Bronchial epithelial cell (primary cell): ENCODE measurements at places on chromosomes 13 and 19.

DNA sequence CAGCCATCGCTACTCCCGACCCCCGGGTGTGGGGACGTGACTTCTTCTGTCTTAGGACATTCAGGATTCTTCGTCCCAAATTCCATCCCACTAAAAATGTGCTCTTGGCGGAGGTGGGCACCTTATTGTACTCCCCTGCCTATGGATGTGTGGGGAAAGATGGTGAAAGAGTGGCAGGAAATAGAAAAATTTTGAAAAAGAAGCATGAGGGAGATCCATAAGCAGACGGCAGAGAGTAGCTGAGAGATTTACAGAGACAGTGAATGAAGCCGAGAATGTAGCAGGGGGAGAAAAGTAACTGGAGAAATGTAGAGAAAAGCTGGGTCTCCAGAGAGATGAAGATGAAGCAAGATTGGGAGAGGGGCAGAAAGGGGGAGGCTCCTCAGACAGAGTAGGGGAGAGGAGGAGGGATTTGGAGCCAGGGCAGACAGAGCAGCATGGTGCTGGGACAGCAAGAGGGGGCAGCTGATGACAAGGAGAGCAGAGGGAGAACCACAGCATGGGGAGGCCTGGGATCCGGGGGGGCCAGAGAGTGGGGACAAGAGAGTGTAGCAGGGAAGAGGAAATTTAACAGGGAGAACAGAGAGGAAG lies 843 bp downstream of the ZNF610 start:
- DNase-seq, result no peak

GRCh38 chr13:112105244-112105681 lies 38.3 kb downstream of the SOX1 start:
- no peak for DNase-seq

DNA sequence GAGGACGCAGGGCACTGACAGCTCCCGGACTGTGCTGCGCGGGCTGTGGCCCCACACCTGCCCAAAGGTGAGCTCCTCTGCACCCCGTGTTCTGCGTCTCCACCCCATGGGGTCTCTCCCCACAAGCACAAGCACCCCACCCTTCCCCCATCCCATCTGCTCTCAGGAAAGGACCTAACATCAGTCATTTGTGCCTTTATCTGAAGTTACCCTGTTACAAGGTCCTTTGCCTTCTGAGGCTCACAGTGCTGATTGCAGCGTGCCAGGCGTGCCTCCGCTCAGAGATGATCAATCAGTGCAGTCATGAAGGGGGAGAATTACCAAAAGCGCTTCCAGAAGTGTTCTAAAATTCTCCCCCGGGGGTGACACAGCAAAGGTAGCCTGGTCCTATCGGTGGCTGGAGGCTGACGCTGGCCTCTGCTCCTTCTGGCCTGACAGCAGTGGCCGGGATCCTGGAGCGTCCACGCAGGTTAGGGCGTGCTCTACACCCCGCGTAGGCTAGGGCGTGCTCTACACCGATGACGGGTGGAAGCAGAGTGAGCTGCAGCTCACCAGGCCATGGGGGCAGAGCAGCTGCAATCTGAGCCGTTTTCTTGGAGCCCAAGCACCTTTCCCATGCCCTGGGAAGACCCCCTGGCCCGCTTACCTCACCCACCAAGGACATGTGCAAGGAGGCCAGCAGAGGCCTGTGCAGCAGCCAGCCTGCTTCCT lies 84.7 kb upstream of the TM9SF2 start:
- no peak for DNase-seq

DNA sequence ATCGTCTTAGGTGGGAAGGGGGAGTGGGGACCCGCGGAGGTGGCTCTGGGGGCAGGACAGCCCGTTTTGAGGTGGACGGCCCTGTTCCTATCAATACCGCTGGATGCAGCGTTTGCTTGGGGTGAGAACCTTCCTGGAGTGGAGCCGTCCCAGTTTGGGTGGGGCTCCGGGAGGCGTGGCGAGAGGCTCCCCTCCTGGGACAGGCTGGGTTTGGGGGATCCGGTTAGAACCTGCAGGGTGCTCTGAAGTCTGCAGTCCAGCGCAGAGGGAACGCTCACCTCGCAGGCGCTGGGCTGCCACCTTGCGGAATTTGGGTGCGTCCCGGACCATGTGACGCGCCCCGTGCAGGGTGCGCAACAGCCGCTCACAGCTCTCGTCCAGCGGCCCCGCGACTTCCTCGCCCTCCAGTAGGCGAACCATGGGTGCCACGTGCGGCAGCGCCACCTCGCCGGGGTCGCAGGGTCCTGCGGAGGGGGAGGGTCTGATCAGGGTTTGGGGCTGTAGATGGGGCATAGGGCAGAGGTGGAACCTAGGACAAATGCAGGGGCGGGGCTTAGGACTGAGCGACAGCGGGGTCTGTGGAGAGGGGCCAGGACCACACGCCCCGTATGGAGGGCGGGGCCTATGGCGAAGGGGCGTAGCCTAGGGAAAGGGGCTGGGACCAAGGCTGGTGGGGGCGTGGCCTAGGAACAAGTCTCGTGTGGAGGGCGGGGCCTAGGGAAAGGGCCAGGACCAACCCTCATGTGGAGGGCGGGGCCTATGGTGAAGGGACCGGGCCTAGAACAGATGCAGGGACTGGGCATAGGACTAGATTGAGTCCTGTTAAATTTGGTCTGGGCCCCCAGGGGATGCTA lies 13.8 kb downstream of the SH2D3A start:
- DNase-seq, result peak; percentile 57

DNA sequence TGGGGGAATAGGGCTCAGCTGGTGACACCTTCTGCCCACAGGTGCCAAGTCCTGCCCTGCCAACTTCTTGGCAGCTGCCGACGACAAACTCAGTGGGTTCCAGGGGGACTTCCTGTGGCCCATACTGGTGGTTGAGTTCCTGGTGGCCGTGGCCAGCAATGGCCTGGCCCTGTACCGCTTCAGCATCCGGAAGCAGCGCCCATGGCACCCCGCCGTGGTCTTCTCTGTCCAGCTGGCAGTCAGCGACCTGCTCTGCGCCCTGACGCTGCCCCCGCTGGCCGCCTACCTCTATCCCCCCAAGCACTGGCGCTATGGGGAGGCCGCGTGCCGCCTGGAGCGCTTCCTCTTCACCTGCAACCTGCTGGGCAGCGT lies 2.1 kb downstream of the P2RY11 start:
- no peak for DNase-seq

GRCh38 chr19:6521718-6522646 lies 8.8 kb upstream of the TNFSF9 start:
- no peak for DNase-seq

GRCh38 chr13:21320642-21321034 lies 138.5 kb downstream of the ZDHHC20 start:
- no peak for DNase-seq

DNA sequence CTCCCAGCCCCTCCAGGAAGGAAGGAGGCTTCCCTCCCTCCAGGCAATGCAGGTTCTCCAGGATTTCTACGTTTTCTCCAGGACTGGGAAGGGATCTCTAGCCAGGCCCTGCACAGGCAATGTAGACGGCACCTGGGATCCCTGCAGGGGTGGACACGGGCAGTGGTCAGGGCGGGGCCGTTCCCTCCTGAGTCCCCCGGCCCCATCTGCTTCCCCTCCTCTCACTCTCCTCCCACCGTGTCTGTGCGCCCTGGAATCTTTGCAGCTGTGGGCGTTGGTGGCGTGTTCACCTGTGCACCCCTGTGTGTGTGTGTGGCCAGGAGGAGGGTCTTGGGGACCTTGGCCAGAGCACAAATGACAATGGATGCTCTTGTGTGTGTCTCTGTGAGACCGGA lies 10.0 kb downstream of the NRTN start:
- DNase-seq, result no peak

DNA sequence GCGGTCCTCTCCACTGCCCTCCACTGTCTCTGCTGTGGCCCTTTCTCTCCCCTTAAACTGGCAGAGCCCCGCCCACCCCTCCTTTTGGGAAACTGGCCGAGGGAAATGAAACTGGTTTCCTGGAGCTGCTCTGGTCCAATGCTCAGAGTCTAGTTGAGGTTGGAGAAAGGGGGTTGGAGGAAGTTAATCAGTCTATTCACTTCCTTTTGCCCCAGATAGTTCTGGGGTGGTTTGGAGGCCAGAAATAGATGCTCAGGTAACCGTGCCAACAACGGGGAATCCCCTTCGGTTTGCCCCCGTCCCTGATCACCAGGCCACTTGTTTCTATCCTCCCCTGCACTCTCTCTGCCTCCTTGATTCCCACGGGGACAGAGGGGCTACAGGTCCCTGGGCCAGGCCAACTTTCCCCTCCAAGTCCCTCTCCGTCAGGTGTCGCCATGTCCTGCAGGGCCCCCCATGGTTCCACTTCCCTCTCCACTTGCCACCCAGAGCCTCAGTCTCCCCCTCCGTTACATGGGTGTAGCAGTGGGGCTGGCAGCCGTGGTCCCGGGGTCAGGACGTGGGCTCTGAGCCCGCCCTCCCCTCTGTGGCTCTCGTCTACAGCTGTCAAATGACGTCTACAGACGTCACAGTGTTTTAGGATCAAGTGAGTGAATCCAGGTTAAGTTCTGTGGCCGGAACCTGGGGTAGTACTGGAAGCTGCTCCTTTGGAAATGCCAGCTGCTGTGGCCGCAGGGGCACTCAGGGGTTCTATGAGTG lies at the start of gene IL4I1:
IL4I1 (minus strand) TSS at position 25 of the 759 bp plus-strand sequence. CDS start 727 bp downstream, outside the sequence.
- DNase-seq, result no peak

GRCh38 chr13:23087880-23088279 lies 92.9 kb upstream of the SGCG start:
- peak; percentile 44 for DNase-seq

GRCh38 chr19:17496337-17496997 lies 15.0 kb upstream of the PGLS start:
- DNase-seq, result peak; percentile 63

DNA sequence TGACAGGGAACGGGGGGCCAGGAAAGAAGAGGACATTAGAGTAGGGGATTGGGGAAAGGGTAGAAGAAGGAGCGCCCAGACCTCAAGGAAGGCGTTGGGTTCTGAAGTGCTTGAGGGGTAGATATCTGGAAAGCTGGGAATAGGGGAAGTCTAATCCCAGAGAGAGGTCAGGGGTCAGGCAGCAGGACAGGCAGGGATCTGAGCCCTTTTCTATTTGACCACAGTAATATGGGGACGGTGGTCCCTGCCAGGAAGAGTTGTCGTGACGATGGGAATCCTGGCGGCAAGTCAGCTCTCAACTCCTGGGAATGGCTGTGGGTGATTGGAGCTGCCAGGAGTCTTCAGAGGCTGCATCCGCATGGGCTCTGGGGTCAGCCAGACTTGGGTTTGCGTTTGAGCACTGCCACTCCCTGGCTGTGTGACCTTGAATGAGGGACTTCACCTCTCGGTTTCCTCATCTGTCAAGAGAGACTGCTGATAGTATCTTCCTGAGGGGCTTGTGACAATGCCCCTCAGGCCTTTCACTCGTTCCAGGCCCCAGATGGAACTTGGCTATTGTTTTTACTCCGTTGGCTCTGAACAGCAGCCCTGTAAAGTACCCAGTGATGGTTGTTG lies 1.3 kb downstream of the AP2A1 start:
- DNase-seq, result no peak

- no peak for DNase-seq
Measured at GRCh38 chr19:10747271-10747670, 29.4 kb downstream of the DNM2 start.

- DNase-seq, result no peak
Measured at GRCh38 chr13:112968380-112968909, 569 bp upstream of the MCF2L start.

GRCh38 chr19:9456018-9456689 lies 20.8 kb upstream of the ZNF266 start:
- DNase-seq, result no peak

DNA sequence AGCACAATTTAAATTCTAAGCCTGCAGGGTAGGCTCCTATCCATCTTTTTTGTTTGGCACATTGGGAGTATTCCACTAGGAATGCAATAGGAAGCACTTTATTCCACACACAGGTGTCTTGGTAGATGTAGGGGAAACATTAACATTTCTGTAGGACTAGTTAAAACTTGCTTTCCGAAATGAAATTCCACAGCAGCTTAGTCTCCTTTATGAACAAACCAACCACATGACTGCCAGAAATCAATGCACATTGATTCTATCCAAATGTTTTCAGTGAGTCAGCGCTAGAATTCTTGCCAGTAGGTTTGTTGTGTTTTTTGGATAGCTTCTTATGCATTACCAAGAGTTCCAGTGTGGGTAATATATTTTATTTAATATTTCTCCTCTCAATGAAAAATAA lies 207.9 kb upstream of the CSNK1A1L start:
- DNase-seq, result peak; percentile 98

DNA sequence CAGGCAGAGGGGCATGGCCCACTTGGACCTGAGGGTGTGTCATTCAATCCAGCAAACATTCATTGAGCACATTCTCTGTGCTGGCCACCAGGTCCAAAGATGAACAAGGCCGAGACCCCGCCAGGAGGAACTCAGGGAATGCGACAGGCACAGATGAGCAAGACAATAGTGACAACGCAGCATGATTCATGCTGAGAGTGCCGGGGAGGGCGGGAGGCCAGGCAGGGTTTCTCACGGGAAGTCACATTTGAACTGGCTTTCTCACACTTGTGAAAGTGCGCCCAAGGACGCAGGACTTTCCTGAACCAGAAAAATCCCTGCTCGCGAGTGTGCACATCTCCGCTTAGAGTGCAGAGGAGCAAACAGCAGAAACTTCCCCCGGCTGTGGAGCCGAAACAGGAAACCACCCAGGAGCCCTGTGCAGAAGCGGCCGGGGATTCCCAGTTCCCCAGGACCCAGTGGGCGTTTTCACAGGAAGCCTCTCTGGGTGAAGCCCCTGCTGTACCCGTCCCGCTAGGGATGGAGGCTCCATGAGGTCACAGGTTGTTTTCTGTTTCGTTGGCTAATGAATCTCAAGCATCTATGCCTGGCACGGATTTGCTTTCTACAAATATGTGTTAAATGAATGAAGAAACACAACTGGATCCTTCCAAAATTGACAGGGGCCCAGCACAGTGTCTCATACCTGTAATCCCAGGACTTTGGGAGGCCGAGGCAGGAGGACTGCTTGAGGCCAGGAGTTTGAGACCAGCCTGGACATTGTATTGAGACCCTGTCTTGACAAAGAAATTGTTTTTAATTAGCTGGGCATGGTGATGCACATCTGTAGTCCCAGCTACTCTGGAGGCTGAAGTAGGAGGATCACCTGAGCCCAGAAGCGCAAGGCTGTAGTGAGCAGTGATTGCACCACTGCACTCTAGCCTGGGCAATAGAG lies 68.4 kb upstream of the TM9SF2 start:
- DNase-seq, result peak; percentile 50

GRCh38 chr13:104086210-104086609 lies 1020.0 kb upstream of the SLC10A2 start:
- no peak for DNase-seq

GRCh38 chr19:4844348-4845179 lies 13.1 kb upstream of the TICAM1 start:
- DNase-seq, result no peak

DNA sequence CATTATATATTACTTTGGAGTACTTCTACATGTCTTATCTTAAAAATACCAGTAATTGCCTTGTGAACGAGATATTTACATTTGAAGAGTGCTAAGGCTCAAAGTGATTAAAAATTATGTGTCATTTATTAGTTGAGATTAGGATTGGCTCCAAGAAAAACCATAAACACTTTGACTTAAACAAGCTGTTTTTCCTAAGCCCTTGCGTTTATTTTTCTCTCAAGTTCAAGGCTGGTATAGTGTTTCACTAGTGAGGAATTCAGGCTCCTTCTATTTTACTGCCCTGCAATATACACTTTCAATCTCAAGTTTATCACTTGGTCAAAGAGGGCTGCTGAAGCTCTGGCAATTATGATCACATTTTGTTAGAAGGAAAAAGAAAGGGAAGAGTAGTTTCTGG lies 49.9 kb downstream of the UFM1 start:
- no peak for DNase-seq

GRCh38 chr19:19145684-19146608 lies 7.7 kb upstream of the TMEM161A start:
- DNase-seq, result peak; percentile 36

GRCh38 chr13:111117961-111118360 lies 2.9 kb downstream of the ARHGEF7 start:
- no peak for DNase-seq

GRCh38 chr13:51541037-51541436 lies 43.2 kb upstream of the WDFY2 start:
- DNase-seq, result no peak
